Stimulated activated CD8-positive, alpha-beta memory T cell treated with anti-CD3 and anti-CD28 coated beads, Interleukin-15, amount 100 ng/mL, for 1 hour (primary cell): ENCODE measurements at places on chromosomes 12 and 14.

DNA sequence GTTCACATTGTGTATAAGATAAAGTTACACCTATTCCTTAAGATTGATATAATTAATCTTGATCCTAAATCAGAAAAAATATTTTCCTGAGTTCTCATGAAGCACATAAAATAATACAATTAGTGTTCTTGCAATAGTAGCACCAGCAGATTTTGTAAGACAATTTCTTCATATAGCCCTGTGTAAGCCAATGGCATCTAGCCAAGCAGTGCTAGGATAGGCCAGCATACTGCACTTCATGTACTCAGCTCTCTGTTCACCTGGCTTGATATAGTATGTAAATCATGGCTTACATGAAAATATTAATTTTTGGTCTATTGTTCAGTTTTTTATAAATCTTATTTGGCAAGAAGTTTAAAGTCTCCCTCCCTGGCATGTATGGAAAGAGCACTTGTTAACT is 1.9 kb downstream of the KLRF2 start:
- no peak for DNase-seq

GRCh38 chr14:99554184-99554583 is 49.8 kb downstream of the CCDC85C start:
- DNase-seq = no peak

DNA sequence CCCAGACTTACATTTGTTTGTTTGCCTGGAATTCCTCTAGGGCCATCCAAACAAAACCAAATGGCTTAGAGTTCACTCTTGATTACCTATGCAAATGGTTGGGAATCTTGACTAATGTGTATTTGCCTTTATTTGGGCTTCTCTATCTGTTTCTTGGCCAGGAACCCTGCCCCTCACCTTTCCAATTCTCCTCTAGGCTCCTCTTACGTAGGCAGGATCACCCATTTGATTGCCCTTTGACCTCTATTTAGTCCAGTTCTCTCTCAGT is 123.0 kb upstream of the DYRK2 start:
- no peak for DNase-seq

DNA sequence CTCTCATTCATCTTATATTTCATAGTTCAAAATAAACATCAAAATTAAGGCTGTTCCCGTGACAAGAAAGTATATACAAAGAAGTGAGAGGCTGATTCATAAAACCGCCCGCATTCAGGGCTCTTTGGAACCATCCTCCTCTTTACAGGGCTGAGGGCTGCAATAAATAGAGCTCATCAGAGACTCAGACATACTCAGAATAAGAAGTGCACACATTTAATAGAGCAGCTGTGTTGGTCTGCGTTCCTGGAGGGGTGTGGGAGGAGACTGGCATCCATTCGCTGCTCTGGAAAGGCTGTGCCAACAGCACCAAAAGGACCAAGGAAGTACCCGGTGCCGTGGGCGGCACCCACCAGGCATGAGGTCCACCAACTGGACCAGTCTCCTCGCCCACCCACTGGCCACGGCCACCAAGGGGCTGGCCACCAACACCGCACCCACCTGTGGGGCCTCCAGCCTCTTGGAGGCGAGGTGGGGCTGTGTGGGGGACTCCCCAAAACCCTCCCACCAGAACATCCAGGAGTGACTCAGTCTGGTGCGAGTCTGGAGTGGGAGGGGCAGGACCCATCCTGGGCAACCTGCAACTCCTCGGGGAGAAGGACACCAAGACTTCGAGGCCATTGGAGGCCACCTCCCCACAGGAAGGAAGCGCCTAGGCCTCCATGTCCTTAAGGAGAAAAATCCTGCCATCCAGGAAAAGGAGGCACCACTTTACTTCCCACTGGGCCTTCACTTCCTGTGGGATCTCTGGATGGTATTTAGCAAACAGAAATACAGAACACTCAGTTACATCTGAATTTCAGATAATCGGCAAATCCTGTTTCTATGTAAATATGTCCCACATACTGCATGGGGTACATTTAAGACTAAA is 32.7 kb downstream of the VCPKMT start:
- no peak for DNase-seq

GRCh38 chr14:85688006-85688405 is 158.1 kb downstream of the FLRT2 start:
- DNase-seq = no peak

GRCh38 chr14:61459229-61459628 is 137.8 kb downstream of the PRKCH start:
- DNase-seq = no peak

- DNase-seq = no peak
These were observed 182.2 kb upstream of the GSC start for GRCh38 chr14:94952097-94952496.

DNA sequence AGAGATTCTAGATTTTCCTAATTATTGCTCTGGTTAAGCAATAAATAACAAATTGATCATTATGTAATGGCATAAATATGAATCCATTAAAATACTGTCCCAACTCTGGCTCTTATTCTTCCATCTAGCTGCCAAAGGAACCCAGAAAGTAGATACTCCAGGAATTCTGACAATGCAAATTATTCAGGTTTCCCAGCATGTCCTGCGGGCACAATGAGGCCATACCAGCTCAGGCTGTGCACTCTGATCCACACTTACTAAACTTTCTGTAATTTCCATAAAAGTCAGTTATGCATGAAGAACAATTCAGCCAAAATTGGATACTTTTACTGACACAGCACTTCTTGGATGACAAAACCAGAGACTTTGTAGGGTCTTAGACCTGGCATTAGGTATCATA is 576.3 kb downstream of the KCNH5 start:
- no peak for DNase-seq

DNA sequence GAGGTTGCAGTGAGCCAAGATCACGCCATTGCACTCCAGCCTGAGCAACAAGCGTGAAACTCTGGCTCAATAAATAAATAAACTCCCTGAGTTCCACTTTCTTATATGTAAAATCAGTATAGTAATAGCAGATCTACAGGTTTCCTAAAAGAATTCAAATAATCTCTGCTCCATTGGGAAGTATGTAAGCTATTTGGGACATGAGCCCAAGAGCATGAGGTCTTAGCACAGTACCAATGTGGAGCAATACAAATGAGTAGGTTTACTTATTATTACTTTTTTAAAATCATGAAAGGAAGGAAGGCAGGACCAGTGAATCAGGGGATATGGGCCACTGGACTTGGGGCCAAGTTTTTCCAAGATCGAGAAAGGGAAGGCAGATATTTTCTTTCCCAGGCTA is 216.9 kb upstream of the DIO2 start:
- DNase-seq = no peak

- no peak for DNase-seq
These were observed 22.7 kb downstream of the SETD1B start for GRCh38 chr12:121826318-121827150.

GRCh38 chr12:7157391-7157790 is 27.2 kb downstream of the CLSTN3 start:
- no peak for DNase-seq

- no peak for DNase-seq
These were observed 34.7 kb downstream of the KICS2 start for GRCh38 chr12:64187370-64187769.

GRCh38 chr12:52020539-52021336 is 14.0 kb downstream of the TAMALIN start:
- DNase-seq = no peak

- no peak for DNase-seq
These were observed 151.4 kb upstream of the SSTR1 start for GRCh38 chr14:38056270-38056669.

DNA sequence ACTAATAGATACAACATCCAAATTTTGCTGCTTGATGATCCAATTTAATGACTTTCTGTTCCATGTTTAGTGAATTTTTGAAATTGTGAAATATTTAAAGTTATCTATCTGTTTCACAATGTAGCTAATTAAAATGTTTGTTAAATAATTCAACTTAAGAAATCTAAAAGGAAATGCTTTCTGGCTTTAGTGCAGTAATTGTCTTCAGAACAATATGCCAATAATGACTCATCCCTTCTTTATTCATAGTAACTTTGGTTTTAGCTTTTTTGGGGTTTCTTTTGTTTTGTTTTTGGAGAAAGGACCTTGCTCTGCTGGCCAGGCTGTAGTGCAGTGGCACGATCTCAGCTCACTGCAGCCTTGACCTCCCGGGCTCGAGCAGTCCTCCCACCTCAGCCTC is 479.2 kb upstream of the RGS6 start:
- no peak for DNase-seq

DNA sequence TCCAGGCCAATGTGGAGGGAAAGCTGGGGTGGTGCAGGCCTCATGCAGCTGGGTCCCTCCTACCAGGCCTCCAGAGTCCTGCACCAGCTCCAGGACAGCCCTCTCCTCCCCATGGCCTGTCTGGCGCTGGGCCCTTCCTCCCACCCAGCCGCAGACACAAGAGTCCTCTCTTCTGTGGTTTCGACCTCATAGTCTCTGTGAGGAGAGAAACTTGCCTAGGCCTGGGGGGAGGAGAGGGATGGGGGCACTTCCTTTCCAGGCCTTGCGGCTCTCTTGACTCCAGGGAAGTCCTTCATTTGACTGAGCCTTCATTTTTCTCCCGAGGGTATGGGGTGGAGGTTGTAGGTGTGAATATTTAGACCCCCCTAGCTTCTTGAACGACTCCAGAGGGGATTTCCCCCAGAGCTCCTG is 2.3 kb downstream of the MMP14 start:
- DNase-seq = no peak

DNA sequence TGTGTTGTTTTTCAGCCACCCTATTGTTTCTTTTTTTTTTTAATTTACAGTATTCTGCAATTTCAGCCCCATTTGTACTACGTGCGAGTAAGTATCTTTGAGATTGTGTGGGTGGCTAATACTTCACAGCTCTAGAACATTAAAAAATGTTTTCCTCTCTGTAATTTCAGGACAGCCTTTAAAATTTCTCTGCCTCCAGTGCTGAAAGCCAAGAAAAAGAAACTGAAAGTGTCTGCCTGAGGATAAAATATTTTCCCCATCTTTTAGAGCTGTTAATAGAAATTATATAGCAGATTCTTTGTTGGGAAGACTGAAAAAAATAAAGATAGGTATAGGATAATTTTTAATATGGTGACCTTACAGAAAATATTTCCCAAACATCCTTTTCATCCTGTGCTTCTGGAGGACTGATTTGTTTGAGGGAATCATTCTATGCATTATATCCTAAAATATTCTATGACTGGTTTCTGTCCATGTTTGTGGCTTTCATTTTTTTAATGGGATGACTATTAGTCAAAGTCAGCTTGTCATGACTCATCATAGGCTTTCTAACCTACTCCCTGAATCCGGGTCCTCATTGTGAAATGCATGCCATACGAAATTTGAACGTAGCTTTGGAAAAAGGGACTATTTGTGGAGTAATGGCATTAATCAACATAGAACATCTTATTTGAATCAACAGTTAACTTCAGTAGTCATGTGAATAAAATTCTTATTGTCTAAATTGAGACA is 10.8 kb upstream of the TCTN2 start:
- DNase-seq = no peak

GRCh38 chr14:101230161-101230850 is 326.8 kb upstream of the RTL1 start:
- no peak for DNase-seq

- DNase-seq = no peak
These were observed 70.4 kb downstream of the CHGA start for GRCh38 chr14:92993302-92993701.

GRCh38 chr12:124862768-124863415 is 772 bp downstream of the SCARB1 start:
- no peak for DNase-seq

- DNase-seq = no peak
These were observed 21.8 kb upstream of the FBXO34 start for GRCh38 chr14:55249423-55249822.

- no peak for DNase-seq
These were observed 473.1 kb downstream of the VRK1 start for GRCh38 chr14:97270308-97270707.

GRCh38 chr12:13597837-13598236 is 383.6 kb downstream of the GRIN2B start:
- DNase-seq = no peak

DNA sequence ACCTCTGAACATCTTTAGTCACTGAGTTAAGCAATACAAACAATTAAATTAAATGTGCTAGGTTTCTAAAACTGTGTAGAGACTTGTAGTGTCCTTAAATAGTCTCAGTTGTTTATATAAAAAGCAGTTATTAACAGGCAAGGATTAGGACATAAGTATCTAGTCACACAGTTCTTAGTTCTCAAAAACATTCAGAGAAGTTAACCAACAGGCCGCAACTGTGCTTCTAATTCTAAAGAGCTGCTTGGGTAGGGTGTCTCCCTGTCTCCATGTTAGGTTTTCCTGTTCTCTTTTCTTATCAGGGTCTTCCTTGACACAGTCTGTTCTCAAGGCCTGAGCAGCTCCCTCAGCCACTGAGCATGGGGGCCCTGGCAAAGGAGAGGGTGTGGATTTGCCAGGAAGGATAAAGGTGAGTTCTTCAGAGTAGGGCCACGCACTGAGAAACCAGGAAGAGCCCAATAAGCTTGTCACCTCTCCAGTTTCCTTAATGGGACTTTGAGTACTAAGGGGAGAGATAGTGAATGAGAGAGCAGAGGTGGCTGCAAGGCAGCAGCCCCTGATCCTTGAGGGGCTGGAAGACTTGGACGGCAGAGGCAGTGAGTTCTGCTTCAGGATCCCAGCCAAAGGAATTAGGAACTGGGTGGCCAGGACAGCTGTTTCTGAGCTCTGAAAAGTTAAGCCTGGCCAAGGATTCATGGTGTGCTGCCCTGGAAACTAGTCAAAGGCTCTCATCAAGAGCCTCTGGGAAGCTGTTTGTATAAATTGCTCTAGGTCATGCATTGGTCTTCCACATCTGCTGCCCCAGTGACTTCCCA is 177.3 kb downstream of the MYRFL start:
- DNase-seq = no peak

- DNase-seq = no peak
These were observed 73.4 kb upstream of the ANO4 start for GRCh38 chr12:100721169-100721568.

GRCh38 chr12:86213012-86213411 is 43.2 kb downstream of the MGAT4C start:
- no peak for DNase-seq

DNA sequence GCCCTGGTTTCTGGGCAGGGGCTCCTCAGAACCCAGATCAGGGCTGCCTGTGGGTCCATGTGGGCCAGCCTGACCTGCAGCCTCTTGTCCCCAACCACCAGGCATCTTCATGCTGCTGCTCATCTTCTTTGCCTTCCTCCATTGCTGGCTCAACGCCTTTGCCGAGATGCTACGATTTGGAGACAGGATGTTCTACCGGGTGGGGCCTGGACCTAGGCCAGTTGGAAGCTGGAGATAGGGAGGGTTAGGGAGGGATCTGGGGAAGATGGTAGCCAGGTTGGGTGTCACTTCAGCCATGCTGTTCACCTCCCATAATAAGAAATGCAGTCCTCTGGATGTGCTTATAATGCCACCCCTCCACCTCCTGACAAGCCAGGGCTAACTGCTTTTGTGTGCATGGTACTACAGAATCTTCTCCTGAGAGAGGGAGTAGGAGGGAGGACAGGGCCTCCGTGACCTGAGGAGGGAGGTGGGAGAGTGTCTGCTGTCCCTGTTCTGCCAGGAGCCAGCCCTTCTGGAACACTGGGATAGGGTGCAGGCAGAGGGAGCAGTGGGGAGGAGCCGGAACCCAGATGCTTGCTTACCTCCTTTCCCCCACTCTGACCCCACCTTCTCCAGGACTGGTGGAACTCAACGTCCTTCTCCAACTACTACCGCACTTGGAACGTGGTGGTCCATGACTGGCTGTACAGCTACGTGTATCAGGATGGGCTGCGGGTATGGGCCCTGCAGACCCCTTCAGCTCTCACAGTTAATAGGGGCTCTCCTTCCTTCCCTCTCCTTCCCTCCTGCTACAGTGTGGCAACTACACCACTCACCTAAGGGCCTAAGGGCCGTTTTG is 17.6 kb downstream of the SOAT2 start:
- DNase-seq = no peak

GRCh38 chr14:76706811-76707210 is 54.5 kb upstream of the VASH1 start:
- no peak for DNase-seq
